Stimulated activated CD4-positive, alpha-beta T cell treated with anti-CD3 and anti-CD28 coated beads, Interleukin-4, amount 100 ng/mL, for 1 hour (primary cell): ENCODE measurements at places on chromosomes 6 and 20.
A peak's percentile ranks its signal among the peaks of the same experiment; 100 is the strongest.

DNA sequence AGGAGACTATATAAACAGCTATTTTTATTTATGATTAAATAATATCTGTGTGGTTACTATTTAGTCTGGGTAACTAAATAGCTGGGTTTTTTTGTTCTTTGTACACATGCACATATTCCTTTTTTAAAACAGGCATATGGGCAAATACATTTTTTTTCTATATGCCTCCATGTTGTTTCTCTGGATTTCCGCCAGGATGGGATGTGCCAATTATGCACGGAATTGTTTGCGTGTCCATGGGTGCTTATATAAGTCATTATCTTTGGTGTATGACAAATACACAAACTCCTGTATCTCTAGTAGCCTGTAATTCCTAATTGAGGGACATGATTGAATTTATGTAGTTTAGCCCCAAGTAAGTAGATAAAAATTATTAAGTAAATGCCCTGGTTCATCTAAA, 226.9 kb downstream of the BCKDHB start:
- no peak for DNase-seq

- no peak for DNase-seq
Measured at GRCh38 chr6:18978337-18979128, 591.4 kb downstream of the RNF144B start.

DNA sequence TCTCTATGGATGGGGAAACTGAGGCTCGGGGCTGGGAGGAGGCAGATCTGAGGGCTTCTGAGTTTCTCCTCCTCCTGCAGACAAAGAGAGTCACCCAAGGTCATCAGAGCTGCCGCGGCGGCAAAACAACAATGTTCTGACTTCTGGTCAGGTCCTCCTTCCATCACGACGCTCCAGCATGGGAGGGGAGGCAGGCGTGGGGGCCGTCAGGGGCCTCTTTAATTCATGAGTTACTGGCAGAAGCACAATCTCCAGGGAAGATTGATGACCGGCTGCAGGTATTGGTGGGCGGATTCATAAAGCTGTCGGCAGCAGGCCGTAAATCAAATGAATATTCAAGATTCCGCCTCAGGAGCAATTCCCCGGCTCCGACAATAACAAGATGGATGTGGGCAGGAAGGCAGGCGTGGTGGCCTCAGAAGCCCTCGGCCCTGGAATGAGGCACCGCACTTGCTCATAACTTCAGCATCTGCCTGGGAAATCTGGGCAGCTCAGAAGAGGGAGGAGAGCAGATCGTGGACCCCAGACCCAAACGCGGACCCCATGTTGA, 19.1 kb downstream of the PCK1 start:
- DNase-seq: no peak

DNA sequence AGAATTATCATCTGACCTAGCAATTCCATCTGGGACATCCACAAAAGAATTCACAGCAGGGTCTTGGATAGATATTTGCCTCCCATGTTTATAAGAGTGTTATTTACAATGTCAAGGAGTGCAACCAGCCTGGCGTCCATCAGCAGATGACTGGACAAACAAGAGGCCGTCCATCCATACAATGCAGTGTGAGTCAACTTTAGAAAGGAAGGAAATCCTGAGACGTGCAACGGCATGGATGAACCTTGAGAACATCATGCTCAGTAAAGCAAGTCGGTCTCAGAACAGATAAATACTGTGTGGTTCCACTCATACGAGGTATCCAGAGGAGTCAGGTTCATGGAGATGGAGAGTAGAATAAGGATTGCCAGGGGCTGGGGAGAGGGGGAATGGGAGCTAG, 46.4 kb downstream of the FOXF2 start:
- no peak for DNase-seq

- DNase-seq: no peak
Measured at GRCh38 chr6:166463359-166464067, 80.8 kb upstream of the MPC1 start.

- no peak for DNase-seq
Measured at GRCh38 chr20:63156221-63156671, 59.7 kb downstream of the YTHDF1 start.

- no peak for DNase-seq
Measured at GRCh38 chr6:151651639-151652038, 155.8 kb upstream of the ESR1 start.

GRCh38 chr6:47729457-47729856, 31.1 kb downstream of the ADGRF4 start:
- no peak for DNase-seq

- DNase-seq: no peak
Measured at GRCh38 chr6:151043944-151044343, 178.4 kb downstream of the MTHFD1L start.

- peak; percentile 42 for DNase-seq
Measured at GRCh38 chr20:43915211-43916072, 790 bp downstream of the TOX2 start.

GRCh38 chr20:45115829-45116228, 855 bp upstream of the WFDC5 start:
- DNase-seq: no peak

DNA sequence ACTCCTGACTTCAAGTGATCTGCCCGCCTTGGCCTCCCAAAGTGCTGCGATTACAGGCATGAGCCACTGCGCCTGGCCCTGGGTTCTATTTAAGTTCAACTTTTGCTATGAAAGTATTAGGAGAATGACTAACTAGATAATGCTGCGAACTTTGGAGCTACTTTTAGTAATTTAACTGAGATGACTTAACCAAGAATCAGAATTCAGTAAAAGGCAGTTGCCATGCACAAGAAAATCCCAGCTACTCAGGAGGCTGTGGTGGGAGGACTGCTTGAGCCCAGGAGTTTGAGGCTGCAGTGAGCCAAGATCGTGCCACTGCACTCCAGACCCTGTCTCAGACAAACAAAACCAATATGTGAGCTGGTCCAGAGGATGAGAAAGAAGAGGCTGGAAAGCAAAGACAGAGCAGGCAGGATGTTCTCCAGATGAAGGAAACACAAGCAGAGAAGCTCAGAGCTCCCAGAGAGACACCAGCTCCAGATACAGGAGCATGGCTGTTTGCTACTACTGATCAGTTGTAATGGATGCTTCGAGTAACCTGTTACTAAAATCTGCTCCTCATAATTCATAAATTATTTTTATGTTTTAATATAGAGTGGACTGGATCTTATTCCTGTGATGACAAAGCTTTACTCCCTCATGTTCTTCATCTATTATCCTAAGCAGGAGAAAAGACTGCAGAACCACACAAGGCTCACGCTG, 23.9 kb downstream of the ZNF217 start:
- no peak for DNase-seq

GRCh38 chr20:59723607-59724456, 119.5 kb downstream of the PHACTR3 start:
- no peak for DNase-seq

DNA sequence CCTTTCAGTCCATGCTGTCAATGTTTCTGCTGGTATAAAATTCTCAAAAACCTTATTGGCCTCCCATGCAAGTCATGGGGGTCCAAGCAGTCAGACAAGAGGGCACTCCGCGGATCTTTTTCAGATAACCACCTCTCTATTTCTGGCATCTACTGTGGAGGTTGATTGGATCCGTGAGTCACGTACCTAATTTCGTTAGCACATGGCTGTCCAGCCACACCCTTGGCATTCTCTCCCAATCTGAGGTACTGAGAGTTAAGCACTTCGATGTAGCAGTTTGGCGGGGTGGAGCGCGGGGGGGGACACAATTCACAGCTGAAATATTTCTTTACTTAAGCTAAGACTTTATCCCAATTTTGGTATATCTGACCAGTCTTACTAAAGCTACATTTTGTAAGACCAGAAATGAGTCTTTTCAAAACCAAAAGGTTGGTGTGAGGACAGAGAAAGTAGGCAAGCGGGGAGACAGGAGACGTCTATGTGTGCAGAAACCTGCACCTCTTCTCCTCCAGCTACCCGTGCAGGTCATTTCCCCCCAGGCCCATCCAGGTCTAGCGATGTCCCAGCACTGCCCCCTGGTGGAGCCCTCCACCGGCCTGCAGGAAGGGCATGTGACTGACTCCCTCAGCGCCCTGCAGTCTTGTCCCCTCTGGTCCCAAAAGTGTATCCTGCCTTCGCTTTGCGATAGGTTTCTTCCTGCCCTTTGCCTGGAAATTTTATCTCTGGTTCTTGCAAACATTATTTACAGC, 113.1 kb downstream of the ADAT2 start:
- peak; percentile 65 for DNase-seq

DNA sequence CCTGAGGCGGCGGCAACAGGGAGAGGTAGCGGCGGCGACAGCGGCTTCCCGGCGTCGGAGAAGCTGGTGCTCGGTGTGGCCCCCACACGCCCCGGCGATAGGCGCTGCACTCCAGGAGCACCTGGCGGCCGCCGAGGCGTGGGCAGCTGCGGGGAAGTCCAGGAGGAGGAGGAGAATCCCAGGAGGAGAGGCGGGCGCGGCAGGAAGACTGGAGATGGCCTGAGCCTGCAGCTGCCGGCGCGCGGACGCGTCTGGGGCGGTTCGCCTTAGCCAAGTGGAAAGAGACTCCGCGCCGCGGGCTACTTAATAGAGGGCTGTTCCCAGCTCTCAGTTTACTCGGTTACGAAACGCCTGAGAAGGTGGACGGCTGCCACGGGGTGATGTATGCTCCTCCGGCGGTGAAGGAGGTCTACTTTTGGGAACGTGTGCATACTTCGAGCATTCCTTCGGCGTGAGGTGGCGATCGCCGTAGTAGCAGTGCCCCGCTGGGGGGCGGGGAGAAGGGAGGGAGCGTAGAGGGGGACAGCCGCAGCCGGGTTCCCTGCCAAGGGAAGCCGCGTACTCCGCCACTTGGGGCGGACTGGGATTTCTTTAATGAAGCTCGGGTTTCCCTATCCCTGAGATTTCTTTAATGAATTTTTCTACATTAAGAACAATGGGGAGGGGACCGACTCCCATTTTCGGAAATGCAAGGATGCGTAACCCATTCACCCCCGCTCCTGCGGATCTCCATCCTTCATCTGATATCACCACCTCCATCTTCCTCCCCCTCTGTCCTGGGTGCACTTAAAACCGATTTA, at the start of gene COL12A1:
COL12A1 (minus strand) TSS at position 278 of the 800 bp plus-strand sequence. CDS start 3,261 bp downstream, outside the sequence.
- no peak for DNase-seq

DNA sequence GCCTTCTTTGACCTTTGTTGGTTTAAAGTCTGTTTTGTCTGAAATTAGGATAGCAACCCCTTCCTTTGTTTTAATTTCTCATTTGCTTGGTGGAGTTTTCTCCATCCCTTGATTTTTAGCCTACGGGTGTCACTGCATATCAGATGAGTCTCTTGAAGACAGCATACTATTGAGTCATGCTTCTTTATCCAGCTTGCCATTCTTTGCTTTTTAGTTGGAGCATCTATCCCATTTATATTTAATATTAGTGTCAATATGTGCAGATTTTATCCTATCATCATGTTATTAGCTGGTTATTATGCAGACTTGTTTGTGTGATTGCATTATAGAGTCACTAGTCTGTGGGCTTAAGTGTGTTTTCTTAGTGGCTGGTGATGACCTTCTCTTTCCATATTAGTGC, 622.2 kb downstream of the MMUT start:
- no peak for DNase-seq

DNA sequence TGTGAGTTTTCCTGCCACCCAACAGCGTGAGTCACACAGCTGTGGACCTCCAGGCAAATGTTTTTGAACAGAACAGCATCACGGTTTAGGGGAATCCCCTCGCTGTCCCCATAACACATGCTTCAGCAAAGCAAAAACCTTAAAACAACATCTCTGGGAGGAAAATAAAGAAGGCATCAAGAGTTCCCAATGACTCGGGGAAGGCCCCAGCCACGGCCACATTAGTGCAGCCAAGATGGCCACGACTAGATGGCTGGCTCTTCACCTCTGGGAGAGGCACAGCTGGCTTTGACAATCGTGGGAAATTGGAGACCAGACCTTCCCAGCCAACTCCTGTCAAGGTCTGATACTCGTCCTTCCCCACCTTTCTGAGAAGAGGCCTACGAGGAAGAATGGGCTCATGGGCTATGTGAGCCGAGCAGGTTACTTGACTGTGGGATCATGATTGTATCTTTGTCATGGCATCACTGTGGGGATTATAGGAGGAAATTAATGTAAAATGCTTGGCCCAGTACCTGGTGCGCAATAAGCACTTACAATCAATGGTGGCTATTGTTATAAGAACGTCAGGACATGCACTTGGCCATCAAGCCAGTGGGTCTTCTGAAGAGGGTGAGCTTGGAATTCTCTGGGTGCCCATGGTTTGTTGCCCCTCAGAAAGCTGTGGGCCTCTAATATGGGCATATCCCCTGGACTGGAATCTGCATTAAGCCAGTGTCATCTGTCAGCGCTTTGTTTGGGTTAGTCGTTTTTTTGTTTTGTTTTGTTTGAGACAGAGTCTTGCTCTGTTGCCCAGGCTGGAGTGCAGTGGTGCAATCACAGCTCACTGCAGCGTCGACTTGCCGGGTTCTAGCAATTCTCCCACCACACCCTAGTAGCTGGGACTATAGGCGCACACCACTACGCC, 43.6 kb downstream of the FGD2 start:
- DNase-seq: peak; percentile 72

- DNase-seq: no peak
Measured at GRCh38 chr6:63685446-63686379, 50.1 kb downstream of the PHF3 start.

DNA sequence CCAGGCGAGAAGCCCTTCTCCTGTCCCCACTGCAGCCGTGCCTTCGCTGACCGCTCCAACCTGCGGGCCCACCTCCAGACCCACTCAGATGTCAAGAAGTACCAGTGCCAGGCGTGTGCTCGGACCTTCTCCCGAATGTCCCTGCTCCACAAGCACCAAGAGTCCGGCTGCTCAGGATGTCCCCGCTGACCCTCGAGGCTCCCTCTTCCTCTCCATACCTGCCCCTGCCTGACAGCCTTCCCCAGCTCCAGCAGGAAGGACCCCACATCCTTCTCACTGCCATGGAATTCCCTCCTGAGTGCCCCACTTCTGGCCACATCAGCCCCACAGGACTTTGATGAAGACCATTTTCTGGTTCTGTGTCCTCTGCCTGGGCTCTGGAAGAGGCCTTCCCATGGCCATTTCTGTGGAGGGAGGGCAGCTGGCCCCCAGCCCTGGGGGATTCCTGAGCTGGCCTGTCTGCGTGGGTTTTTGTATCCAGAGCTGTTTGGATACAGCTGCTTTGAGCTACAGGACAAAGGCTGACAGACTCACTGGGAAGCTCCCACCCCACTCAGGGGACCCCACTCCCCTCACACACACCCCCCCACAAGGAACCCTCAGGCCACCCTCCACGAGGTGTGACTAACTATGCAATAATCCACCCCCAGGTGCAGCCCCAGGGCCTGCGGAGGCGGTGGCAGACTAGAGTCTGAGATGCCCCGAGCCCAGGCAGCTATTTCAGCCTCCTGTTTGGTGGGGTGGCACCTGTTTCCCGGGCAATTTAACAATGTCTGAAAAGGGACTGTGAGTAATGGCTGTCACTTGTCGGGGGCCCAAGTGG, 5.3 kb downstream of the SNAI1 start:
- DNase-seq: no peak

GRCh38 chr6:36636687-36637418, 41.7 kb upstream of the CDKN1A start:
- DNase-seq: no peak

- DNase-seq: no peak
Measured at GRCh38 chr20:45465491-45466266, 3.9 kb upstream of the WFDC2 start.

- no peak for DNase-seq
Measured at GRCh38 chr6:46340246-46340645, 151.0 kb downstream of the RCAN2 start.
